Activated gamma-delta T cell treated with Interleukin-2 at 50 U/mL for 16 hours (primary cell): ENCODE measurements at places on chromosomes 13 and 19.

- DNase-seq: no peak
These were observed 117.9 kb downstream of the URI1 start for GRCh38 chr19:30059741-30060457.

- no peak for DNase-seq
These were observed 47.7 kb upstream of the UQCRFS1 start for GRCh38 chr19:29260477-29261317.

GRCh38 chr13:110830800-110831371 lies 84.0 kb downstream of the ANKRD10 start:
- no peak for DNase-seq

DNA sequence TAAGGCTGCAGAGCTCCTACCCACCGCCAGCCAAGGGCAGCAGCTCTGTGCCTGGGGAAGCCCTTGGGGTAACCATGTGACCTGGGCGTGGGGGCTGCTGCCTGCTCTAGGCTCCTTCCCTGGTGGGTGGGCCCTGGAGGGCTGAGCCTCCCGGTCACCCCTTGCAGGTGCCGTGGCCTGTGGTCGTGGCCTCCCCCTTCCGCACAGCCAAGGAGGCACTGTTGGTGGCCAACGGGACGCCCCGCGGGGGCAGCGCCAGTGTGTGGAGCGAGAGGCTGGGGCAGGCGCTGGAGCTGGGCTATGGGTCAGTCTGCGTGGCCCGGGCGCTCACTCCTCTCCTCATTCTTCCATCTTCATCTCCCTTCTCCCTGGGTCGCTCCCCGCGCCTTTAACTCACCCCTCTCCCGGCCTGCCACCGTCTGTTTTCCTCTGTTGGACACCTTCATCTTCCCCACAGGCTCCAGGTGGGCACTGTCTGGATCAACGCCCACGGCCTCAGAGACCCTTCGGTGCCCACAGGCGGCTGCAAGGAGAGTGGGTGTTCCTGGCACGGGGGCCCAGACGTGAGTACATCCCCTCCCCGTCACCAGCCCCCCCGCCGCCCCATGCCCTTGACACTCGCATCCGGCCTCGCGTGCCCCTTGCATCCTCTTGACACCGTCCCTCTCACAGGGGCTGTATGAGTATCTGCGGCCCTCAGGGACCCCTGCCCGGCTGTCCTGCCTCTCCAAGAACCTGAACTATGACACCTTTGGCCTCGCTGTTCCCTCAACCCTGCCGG lies 9.9 kb upstream of the FLT3LG start:
- DNase-seq: no peak
